Gastroesophageal sphincter (tissue), 4 donors: ENCODE measurements at places on chromosomes 1 and 21.

DNA sequence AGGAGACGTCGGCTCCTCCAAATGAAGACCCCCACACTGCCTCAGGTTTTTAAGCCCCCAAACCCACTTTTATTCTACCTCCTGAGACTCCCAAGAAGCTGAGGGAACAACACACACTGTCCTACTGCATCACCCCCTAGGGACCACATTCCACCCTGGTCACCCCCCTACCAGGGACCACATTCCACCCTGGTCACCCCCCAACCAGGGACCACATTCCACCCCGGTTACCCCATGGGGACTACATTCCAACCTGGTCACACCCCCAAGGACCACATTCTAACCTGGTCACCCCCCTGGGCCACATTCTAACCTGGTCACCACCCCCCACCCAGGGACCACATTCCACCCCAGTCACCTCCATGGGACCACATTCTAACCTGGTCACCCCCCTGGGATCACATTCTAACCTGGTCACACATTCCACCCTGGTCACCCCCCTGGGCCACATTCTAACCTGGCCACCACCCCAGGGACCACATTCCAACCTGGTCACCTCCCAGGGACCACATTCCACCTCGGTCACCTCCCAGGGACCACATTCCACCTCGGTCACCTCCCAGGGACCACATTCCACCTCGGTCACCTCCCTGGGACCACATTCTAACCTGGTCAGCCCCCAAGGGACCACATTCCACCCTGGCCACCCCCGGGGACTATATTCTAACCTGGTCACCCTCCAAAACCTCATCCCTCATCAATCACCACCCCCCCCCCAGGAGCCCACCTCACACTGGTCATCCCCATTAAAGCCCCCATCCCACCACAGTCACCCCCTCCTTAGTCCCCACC is 587.6 kb downstream of the NPHP4 start:
- no peak for ATAC-seq

GRCh38 chr1:178238722-178239510 is 145.0 kb downstream of the RASAL2 start:
- ATAC-seq, result no peak

DNA sequence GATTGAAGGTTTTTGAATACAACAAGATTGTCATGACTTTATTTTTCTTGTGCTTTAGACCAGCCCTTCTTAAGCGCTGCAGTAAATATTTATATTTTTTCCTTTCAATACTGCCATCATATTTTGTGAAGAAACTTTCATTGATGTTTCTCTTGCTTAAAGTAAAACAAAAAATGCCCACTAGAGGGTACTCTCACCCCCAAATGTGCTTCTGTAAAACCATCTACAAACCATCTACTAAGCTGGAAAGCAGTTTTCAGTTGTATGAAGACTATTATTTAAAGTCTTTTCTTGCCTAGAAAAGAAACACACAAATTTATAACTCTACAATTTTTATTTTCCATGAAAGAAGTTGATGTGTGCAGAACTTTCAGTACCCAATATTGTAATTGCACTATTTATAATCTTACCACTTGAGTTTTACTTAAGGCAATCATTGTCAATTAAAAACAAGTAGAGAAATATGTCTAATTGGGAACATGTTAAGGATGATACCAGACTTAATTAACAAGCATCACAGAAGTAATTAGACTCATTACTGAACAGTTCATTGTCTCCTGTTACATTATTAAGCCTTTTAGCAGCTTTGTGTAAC is 10.7 kb downstream of the LEPR start:
- no peak for ATAC-seq

DNA sequence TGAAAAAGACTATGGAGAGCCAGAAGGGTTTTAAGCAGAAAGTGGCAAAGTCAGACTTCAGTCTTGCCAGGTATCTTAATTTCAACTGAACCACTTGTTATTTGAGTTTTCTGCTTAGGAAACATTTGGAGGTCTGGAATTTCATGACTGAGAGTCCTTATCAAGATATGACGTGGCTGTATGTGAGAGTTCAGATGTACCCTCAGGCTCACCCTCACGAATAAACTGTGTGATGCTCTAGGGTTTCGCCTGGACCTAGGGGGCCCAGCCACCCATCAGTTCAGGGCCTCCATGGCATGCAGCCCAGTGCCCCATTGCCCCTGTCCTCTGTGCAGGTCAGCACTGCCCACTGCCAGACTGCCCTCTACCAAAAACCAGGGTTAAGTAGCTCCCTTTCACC is 30.6 kb upstream of the TADA1 start:
- no peak for ATAC-seq

- ATAC-seq, result no peak
Observed at GRCh38 chr1:1402072-1402900, 3.2 kb upstream of the CCNL2 start.

- ATAC-seq, result no peak
Observed at GRCh38 chr1:234681990-234682389, 72.0 kb upstream of the IRF2BP2 start.

DNA sequence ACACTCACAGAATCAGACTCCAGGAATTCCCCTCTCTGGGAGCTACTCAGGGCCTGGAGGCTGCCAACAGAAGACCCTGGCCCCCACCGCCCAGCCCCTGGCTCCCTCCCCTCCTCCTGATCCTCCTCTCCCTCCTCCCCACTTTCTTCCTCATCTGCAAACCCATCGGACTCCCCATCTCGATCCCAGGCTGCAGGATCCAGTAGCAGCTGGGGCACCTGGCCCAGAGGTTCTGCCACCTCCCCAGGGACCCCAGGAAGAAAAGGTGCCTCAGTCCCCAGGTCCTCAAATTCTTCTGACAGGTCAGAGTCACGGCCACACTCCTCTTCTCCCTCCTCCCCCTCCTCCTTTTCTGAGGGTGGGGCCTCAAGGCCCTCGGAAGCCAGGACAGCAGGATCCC is 7.4 kb downstream of the NES start:
- no peak for ATAC-seq

DNA sequence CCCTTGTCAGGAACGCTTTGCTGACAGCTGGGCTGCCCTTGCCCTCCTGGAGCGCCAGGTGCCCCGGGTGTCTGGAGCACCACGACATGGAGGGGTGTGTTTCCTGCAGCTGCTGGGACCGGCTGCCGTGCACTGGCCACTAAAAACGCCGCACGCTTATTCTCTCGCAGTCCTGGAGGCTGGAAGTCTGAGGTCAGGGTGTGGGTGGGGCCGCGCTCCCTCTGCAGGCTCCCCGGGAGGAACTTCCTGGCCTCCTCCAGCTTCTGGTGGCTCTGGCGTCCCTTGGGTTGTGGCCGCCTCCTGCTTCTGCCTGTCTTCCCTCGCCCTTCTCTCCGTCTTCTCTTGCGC is 28.0 kb upstream of the PLCH2 start:
- ATAC-seq, result no peak

- ATAC-seq, result no peak
Observed at GRCh38 chr1:22284236-22284635, 141.3 kb upstream of the WNT4 start.

- ATAC-seq, result no peak
Observed at GRCh38 chr1:159877695-159878444, 15.4 kb upstream of the VSIG8 start.

DNA sequence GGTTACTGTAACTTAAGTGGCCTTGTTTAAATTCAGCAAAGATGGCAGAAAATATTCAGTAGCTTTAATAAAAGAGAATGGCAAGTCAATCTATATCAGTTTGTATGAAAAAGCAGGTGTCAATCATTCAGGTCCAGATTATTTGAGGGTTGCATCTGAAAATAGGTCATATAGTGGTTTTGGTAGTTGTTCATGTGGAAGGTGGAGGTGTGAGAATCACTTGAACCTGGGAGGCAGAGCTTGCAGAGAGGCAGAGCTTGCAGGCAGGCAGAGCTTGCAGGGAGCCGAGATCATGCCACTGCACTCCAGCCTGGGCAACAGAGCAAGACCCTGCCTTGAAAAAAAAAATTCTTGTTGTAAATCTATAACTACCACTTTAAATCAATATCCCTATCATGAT is 88.6 kb downstream of the ZSWIM5 start:
- no peak for ATAC-seq

GRCh38 chr1:983798-984475 is 2.0 kb upstream of the PERM1 start:
- peak; percentile 61 for ATAC-seq

GRCh38 chr21:33230545-33231324 is 997 bp downstream of the IFNAR2 start:
- peak; percentile 20 for ATAC-seq

DNA sequence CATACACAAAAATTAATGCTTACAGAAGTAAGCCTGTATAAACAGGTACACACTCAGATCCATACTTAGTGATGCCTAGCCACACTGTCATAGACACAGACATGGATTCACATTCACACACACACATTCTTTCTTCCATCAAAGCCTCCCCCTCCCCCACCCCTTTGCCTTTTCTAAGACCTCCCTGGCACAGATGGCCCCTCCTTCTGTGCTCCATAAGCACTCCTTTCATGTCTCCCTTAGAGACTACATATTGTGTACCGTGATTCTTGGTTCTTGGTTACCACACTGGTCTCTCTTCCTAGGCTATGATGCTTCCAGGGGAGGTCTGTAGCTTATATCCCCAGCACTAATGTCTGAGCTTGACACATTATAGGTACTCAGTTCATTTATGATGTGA is 2.0 kb upstream of the NHLH2 start:
- no peak for ATAC-seq

DNA sequence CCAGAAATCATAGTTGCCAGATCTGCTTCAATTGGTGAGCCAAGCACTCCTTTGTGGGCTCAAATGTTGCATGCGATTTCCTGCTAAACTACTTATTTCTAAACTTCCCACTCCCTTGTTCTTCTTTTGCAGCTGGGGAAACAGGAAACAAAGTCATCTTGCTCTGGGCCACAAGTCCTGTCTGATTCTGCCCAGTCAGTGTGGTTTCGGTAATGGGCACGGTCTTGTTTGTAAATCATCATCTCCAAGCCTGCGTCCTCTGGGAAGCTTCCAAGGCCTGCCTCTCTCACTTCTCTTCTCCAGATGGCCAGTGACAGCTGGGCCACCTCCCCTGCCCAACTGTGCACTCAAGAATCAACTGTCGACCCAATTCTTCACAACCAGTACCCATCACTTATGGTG is 4.4 kb downstream of the S100A8 start:
- ATAC-seq, result peak; percentile 77

- no peak for ATAC-seq
Observed at GRCh38 chr1:241079459-241079858, 277.5 kb downstream of the RGS7 start.
